Mesangial cell (primary cell): ENCODE measurements at places on chromosomes 4 and X. TPM values are rescaled to one million over a fixed set of nuclear protein-coding genes. Genes with fewer than 3 reads are reported as not detected.

CT55 gene
- total RNA-seq, result not detected in 2 replicates

SYNPO2 gene
- total RNA-seq, result 0.16 and 2.2 TPM in 2 replicates

GSX2 gene
- total RNA-seq, result not detected in 2 replicates

GSPT2 gene
- 3.3 and 5.2 TPM in 2 replicates for total RNA-seq

FGFBP2 gene
- not detected in 2 replicates for total RNA-seq

CABS1 gene
- not detected in 2 replicates for total RNA-seq

RHOH gene
- not detected in 2 replicates for total RNA-seq

PAGE4 gene
- not detected in 2 replicates for total RNA-seq

IL13RA1 gene
- total RNA-seq, result 18.7 and 43.9 TPM in 2 replicates

SMIM14 gene
- total RNA-seq, result 10.6 and 23.8 TPM in 2 replicates

CYLC1 gene
- not detected in 2 replicates for total RNA-seq

SPIN2B gene
- total RNA-seq, result 2.8 and 9.1 TPM in 2 replicates

METTL14 gene
- 7.8 and 9.5 TPM in 2 replicates for total RNA-seq

BST1 gene
- 12.8 and 18.6 TPM in 2 replicates for total RNA-seq

GAGE1 gene
- not detected in 2 replicates for total RNA-seq

GAB1 gene
- total RNA-seq, result 5.1 and 8.7 TPM in 2 replicates

SH3RF1 gene
- total RNA-seq, result 20.0 and 22.3 TPM in 2 replicates

HUWE1 gene
- total RNA-seq, result 122 and 124 TPM in 2 replicates

SMR3B gene
- total RNA-seq, result not detected in 2 replicates

MGARP gene
- 0.65 and 3.0 TPM in 2 replicates for total RNA-seq

TSPAN6 gene
- total RNA-seq, result 15.6 and 30.6 TPM in 2 replicates

INTU gene
- total RNA-seq, result 1.5 and 2.3 TPM in 2 replicates

CENPVL1 gene
- not detected in 2 replicates for total RNA-seq

NCAPG gene
- 1.4 and 40.9 TPM in 2 replicates for total RNA-seq

GASK1B gene
- 0.81 and 4.7 TPM in 2 replicates for total RNA-seq

NWD2 gene
- total RNA-seq, result not detected in 2 replicates

HS3ST1 gene
- 0.38 and 1.8 TPM in 2 replicates for total RNA-seq

ZNF718 gene
- total RNA-seq, result 2.9 and 3.4 TPM in 2 replicates

ZNF518B gene
- total RNA-seq, result 19.6 and 20.9 TPM in 2 replicates

EGF gene
- total RNA-seq, result 0.16 and 0.25 TPM in 2 replicates

AWAT2 gene
- not detected in 2 replicates for total RNA-seq

NSDHL gene
- 18.9 and 30.1 TPM in 2 replicates for total RNA-seq

NFKB1 gene
- 21.0 and 21.3 TPM in 2 replicates for total RNA-seq

MEPE gene
- not detected in 2 replicates for total RNA-seq

OPN1MW2 gene
- not detected in 2 replicates for total RNA-seq

FAM149A gene
- total RNA-seq, result 10.4 and 37.8 TPM in 2 replicates

PDE5A gene
- total RNA-seq, result 2.6 and 8.2 TPM in 2 replicates

RASL11B gene
- 0.65 and 0.76 TPM in 2 replicates for total RNA-seq

RPL36A gene
- total RNA-seq, result 359 and 1,026 TPM in 2 replicates

RRH gene
- total RNA-seq, result not detected in 2 replicates

SPANXD gene
- not detected in 2 replicates for total RNA-seq

TMEM175 gene
- total RNA-seq, result 17.3 and 36.3 TPM in 2 replicates

CT45A2 gene
- total RNA-seq, result not detected in 2 replicates

NXF2 gene
- total RNA-seq, result not detected in 2 replicates

F8A3 gene
- total RNA-seq, result 15.6 TPM in 1 of 2 replicates, not detected in the other
